ENCODE measurements at places on chromosomes 4 and X. TPM values are rescaled to one million over a fixed set of nuclear protein-coding genes. Genes with fewer than 3 reads are reported as not detected.

The IL2 gene
- total RNA-seq: not detected

The NPY2R gene
- total RNA-seq: not detected

The TCEAL7 gene
- 1.2 TPM for total RNA-seq

The SNCA gene
- 3.2 TPM for total RNA-seq

The TAF7L gene
- not detected for total RNA-seq

The PDS5A gene
- 58.7 TPM for total RNA-seq

The USP26 gene
- total RNA-seq: not detected

The MND1 gene
- total RNA-seq: not detected

The ADH1A gene
- not detected for total RNA-seq

The USP17L17 gene
- not detected for total RNA-seq

The PDZD4 gene
- 8.8 TPM for total RNA-seq

The GAGE12H gene
- total RNA-seq: not detected

The ASB5 gene
- not detected for total RNA-seq

The SMIM10 gene
- 7.4 TPM for total RNA-seq

The MAGEA4 gene
- total RNA-seq: not detected

The MID1IP1 gene
- total RNA-seq: 41.8 TPM

The JCHAIN gene
- total RNA-seq: 0.11 TPM

GRCh38 chr4:41334182-41334581 lies 77.5 kb downstream of the UCHL1 start:
- no peak for DNase-seq

- no peak for DNase-seq
These were observed 102.9 kb downstream of the KCNIP4 start for GRCh38 chr4:21845663-21846062.

DNA sequence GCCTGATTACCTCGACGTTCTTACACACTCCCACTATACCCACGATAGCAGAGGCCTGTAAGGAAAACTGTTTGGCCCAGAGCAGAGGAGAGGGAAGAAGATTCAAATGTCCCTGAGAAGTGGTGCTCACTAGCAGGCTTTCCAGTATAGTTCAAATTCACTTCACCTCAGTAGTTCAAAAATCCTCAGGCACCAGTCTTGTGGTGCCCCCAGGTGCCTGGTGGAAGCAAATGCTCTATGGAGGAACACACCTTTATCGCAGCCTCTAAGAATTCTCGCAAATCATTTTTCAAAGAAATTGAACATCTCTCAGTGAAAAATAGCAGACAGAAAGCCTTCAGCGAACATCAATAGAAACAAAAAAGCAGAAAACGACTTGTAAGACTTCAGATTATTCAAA lies 12.2 kb upstream of the MTMR1 start:
- DNase-seq: no peak

DNA sequence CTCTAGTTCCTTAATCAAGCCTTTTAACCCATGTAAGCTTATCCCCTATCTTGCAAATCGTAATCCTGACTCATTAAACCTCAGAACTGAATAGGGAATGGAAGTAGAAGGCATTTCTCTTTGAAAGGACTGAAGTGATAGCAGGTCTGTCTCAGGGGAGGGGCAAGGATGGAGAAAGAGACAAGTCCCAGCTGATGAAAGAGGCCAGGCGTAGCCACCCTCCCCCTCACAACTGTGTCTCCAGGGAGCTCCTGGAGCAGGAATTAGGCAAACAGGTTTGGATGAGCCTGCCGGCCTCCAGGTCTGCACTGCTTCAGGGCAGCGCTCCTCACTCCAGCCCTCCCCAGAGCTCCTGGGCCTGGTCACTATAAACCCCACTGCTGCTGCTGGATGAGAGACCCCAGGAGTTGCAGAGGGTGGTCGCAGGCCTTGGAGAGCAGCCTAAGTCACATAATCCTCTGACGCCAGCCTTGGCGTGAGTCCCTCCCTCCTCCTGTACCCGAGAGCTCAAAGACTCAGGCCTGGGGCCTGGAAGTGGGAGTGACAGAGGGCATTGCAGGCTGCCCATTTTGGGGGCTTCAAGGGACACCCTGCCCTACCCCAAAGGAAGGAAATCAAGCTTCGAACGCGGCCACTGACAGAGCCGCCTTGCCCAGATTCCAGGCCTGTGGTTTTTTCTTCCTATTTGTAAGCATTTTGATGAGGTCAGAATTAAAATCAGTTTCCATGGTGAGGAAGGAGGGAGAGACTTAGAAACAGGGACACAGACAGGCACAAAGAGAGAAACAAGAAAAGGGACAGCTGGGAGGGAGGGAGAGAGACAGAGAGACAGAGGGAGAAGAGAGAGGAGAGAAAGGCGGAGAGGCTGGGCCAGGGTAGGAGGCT lies 21.2 kb upstream of the MSX1 start:
- DNase-seq: no peak

GRCh38 chr4:130850019-130850524 lies 1754.1 kb downstream of the C4orf33 start:
- DNase-seq: no peak

- DNase-seq: no peak
These were observed 1.1 kb upstream of the RRH start for GRCh38 chr4:109826719-109827118.

DNA sequence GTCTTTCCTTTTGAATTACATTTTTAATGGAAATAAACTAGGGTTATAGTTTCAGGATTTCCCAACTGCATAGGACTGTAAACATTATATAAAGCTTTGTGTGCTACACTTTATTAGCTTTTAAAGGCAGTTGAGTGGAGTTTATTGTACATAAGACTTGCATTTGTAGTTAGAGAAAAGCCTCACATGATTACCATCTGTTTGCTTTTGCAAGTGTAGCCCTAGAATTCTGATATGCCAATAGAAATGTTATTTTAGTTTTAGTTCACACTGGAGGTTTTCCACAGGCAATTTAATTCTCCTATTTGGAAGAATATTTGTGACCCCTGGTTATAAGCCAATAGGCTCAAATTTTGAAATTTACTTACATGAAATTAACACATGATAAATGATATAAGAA lies 41.3 kb upstream of the ANK2 start:
- no peak for DNase-seq

- DNase-seq: peak; percentile 68
These were observed 105.7 kb downstream of the PSAPL1 start for GRCh38 chr4:7328913-7329638.

- DNase-seq: peak; percentile 74
These were observed 16.1 kb downstream of the TMEM175 start for GRCh38 chr4:948101-948935.

DNA sequence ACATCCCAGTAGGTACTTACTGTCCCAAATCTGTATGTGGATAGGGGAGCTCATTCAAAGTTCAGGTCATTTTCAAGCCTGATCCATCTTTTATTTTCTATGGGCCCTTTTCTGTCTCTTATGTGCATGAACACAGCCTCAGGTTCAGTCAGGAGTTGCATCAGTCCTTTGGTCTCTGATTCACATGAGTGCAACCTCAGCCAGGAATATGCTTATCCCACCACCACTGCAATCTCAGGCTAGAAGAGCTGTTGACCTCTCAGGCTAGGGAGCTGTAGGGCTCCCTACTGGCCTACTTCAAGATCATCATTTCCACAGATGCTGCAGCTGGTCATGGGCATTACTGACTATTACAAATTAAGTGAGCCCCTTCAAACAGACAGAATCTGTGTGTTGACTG lies 27.2 kb downstream of the AASDH start:
- DNase-seq: no peak

- DNase-seq: no peak
These were observed 7.2 kb downstream of the PPM1K start for GRCh38 chr4:88276952-88277710.

GRCh38 chr4:122229857-122230256 lies 77.7 kb downstream of the BLTP1 start:
- no peak for DNase-seq

- DNase-seq: peak; percentile 88
These were observed 21.4 kb upstream of the AFAP1 start for GRCh38 chr4:7960790-7961655.

Data from adrenal gland (tissue), 19 donors.